ENCODE measurements at places on chromosomes 16 and 17.

DNA sequence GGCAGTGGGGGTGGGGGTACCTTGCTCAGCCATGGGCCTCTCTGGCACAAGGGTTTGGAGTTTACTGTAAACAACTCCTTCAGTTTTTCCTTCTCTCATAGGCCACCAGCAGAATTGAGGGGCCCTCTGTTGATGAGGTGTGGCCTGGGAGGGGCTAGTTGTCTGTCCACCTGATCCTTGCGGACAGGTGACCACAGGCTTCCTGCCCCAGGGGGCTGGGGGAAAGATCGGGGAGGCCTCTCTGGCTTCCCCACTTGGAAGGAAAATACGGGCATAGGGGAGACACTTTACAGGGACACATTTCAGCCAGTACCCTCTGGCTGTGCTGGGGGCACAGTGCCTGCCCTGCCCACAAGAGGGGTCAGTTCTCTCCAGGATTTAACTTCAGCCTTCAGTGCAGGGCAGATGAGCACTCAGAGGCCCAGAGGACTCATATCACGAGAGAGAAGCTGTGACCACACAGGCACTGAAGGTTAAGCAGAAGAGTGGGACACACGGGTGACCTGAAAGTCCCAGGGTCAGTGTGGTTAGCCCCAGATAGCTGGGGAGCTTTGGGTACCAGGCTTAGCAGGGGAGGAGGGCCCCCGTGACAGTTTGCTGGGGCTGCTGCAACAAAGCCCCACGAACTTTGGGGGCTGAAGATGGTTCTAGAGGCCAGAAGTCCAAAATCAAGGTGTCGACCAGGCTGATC, 245.9 kb downstream of the SEC14L1 start:
- DNase-seq = no peak

- no peak for DNase-seq
These were observed 22.5 kb upstream of the SPNS3 start for GRCh38 chr17:4411201-4411600.

- DNase-seq = no peak
These were observed 31.8 kb downstream of the PITPNM3 start for GRCh38 chr17:6524520-6524919.

DNA sequence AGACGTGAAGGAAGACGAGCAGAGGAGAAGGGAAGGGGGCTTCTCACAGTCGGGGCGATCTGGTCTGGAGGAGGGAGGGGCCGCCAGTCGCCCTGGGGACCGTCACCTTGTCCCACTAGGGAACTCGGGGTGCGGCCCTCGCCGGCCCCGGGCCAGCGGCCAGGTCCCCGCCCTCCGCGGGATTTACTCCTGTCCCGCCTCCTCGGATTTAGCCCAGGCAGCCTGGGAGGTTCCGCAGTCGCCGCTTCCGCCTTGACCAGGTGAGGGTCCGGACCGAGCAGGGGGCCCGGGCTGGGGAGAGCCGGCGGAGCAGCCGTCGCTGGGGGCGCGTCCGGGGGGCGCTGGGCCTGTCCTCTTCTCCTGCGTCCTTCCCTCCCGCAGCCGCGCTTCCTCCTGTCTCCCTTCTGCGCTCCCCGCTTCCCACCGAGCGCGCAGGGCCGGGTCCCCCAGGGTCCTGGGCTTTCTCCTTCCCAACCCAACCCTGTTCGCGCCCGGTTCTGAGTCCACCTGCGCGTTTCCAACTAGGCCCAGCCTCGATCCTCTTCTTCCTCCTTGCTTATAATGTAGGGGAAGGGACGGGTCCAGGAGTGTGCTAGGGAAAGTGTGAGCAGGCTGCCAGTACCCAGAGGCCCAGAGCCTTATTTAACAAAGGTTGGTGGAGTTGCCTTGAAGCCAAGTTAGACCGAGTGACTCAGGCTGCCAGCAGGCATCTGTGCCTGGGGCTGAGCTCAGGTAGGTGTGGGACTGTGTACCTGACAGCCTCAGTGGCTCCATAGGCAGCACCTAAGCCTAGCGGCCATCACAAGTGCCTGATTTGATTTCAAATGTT, at the start of gene TNK1:
Gene TNK1 (plus strand): TSS at position 235 of the 829 bp plus-strand sequence. CDS start 1,838 bp downstream, outside the sequence.
- no peak for DNase-seq

GRCh38 chr17:28738680-28739384, 5.0 kb upstream of the TRAF4 start:
- peak; percentile 8 for DNase-seq

Data from stimulated activated naive CD4-positive, alpha-beta T cell (primary cell).